ENCODE measurements at places on chromosomes 16 and 17. TPM values are rescaled to one million over a fixed set of nuclear protein-coding genes. Genes with fewer than 3 reads are reported as not detected.

The RHBDF2 gene
- 11.7 TPM for total RNA-seq

GRCh38 chr17:38606646-38607611 is 1.2 kb upstream of the SRCIN1 start:
- no peak for DNase-seq

- DNase-seq = no peak
These were observed 11.1 kb upstream of the CHRNE start for GRCh38 chr17:4913994-4914393.

The CDH13 gene
- total RNA-seq = 68.9 TPM

DNA sequence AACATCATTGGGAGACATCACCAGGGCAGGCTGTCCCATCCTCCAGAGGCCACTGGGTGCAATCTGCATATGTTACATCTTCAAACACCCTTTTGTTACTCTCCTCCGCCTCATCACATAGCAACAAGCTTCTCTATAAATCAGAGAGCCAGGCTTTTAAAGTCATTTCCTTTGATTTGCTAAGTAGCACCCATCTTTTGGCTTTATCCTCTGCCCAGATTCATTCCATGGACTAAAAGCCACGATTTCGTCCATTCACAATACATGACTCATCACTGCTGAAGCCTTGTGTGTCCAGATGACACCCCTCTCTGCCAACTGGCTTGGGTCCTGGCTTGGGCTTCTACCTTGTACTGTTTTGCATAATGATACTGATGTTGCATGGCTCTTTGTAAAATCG is 2.0 kb upstream of the KRT38 start:
- no peak for DNase-seq

The KRTAP1-5 gene
- total RNA-seq = not detected

DNA sequence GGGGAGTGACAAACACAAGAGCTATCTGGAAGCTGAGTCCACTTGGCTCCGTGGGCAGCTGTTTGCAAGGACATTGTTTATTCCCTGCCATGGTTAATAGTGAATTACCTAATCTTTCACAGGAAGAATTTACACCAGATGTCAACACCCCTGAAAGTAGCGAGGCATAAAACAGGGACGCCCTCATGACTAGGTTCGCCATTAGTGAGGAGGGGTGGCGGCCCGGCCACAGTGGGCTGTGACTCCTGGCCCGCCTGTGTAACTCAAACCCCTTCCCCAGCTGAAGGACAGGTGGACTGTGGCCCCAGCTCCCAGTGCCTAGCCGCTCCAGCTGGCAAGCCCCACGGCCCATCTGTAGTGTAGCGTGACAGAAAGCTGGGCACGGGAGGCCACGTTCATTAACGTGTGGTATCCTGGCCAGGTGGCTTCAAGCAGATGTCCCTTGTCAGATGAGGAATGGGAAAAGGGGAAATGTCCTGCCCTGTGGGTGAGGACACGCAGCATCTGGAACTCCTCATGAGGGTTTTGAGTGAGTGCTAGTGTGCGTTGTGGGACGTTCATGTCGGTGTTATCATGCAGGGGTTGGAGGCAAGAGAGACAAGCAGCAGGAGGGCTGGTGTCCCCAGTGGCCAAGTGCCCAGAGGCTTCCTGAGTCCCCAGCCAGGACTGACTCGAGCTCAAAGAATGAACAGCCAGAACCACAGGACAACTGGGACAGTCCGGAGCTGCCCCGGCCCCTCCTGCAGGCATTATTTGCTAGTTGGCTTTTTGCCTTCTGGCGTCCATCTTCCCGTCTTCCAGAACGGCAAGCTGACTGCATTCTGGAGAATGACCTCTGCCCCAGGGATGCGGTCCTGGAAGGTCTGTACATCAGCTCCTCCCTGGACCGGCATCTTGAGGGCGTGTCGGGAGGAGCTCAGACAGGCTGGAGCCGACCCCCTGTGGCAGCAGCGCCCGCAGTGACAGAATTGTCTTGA is 19.2 kb downstream of the KDM8 start:
- DNase-seq = no peak

GRCh38 chr16:11167581-11167980 is 88.4 kb downstream of the SOCS1 start:
- no peak for DNase-seq

The SLC16A11 gene
- total RNA-seq = 1.9 TPM

DNA sequence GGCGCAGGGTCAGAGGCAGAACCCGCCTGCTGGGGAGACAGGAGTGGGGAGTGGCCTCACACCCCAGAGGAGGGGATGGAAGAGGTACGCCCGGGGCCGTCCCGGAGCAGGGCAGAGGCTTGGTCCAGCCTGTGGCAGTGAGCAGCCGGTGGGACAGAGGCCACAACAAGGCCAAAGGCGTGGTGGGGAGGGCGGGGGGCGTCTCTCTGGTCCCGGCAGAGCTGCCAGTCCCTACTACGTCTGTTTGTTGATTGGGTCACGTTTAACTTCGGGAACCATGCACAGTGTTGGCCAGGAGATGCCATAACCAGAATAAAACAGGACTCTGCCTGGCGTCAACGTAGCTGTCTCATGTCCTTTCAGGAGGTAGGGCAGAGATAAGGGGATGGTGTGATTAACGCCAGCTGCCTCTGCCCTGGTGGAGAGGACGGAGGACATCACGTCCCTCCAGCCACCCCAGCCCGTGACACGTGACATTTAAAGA is 192.8 kb downstream of the BANP start:
- no peak for DNase-seq

The PROCA1 gene
- 0.25 TPM for total RNA-seq

DNA sequence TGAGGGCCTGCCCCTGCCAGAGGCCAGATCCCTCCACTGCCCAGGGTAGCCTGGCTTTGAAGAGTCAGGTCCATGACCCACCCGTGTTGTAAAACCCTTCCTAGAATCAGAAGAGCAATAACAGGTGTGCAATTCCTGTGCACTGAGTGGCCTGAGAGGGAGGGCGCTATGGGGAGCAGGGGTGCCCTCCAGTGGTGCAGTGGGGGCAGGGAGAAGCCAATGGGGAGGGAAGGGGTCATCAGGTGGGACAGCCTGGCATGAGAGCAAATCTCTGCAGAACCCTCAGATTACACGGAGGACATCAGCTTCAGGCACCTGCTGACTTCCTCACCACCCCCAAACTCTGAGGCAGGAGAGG is 72.9 kb upstream of the ZNF469 start:
- DNase-seq = no peak

- DNase-seq = no peak
These were observed 14.1 kb downstream of the FAM222B start for GRCh38 chr17:28828294-28829040.

The EXOC3L1 gene
- total RNA-seq = 57.7 TPM

GRCh38 chr17:76208120-76208519 is 32.2 kb downstream of the RNF157 start:
- no peak for DNase-seq

The HSPB9 gene
- under 0.01 TPM for total RNA-seq

The PRAC2 gene
- total RNA-seq = not detected

DNA sequence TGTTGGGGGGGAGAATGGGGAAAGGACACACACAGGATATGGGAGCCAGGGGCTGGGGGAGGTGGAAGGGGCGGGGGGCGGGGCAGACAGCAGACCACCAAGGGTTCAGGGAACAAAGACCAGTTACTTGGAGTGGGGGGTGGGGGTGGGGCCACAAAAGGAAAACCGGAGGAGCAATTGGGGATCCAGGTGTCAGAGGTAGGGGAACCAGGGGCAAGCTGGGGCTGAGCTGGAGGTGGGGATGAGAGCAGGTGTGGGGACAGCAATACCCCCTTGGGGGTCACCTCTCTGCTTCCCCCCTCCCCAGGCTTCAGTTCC is 1.4 kb upstream of the ORAI3 start:
- no peak for DNase-seq

DNA sequence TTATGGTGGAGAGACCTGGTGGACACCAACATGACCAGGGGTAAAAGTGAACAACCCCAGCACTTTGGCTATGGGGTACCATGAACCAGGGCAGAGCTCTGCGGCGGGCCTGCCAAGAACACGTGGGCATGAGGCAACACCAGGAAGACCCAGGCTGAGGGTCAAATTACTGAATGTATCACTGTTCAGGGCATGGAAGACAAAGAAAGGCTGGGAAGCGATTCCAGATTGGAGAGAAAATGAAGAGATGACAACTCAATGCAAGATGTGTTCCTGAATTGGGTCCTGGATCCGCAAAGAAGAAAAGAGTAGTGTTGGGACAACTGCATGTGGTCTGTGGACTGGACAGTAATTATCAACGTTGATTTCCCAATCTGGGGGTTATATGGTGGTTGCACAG is 19.8 kb downstream of the SPHK1 start:
- no peak for DNase-seq

DNA sequence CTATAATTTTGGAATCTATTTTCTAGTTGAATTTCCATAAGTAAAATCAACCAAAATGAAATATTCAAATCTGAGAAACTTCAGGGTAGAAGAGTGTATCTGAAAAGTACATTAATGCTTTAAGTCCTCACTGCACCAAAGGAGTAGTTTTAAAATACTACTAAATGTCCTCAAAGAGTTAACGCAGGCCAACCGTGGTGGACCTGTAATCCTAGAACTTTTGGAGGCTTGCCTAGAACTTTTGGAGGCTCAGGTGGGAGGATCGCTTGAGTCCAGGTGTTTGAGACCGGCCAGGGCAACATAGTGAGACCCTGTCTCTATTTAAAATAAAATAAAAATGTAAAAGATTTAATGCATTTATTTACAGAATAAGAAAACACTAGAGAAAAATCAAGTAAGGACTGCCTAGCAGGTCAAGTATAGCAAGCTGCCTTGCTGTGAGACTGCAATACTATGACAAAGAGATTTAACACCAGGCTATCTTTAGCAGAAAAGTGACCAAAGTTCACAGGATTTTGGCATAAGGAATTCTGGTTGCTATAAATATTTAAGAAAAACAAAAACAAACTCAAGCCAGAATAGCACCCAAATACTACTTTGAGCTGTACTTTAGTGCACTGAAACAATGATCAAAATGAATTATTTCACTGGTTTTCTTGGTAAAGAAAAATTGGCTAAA is 41.0 kb downstream of the CHCT1 start:
- no peak for DNase-seq

The CD300A gene
- not detected for total RNA-seq

GRCh38 chr16:31491778-31492418 is 9.0 kb downstream of the SLC5A2 start:
- DNase-seq = no peak

GRCh38 chr17:6551356-6551755 is 5.0 kb downstream of the PITPNM3 start:
- no peak for DNase-seq

The KRTAP4-9 gene
- not detected for total RNA-seq

The RNF40 gene
- 41.0 TPM for total RNA-seq

DNA sequence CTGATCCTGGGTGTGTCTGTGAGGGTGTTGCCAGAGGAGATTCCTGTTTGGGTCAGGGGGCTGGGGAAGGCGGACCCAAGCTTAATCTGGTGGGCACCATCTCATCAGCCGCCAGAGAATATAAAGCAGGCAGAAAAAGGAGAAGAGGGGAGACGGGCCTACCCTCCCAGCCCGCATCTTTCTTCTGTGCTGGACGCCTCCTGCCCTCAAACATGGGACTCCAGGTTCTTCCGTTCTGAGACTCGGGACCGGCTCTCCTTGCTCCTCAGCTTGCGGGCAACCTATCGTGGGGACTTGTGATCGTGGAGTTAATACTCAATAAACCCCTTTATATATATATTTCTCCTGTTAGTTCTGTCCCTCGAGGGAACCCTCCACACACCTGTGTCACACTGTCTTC is 64.5 kb downstream of the LMF1 start:
- DNase-seq = no peak

DNA sequence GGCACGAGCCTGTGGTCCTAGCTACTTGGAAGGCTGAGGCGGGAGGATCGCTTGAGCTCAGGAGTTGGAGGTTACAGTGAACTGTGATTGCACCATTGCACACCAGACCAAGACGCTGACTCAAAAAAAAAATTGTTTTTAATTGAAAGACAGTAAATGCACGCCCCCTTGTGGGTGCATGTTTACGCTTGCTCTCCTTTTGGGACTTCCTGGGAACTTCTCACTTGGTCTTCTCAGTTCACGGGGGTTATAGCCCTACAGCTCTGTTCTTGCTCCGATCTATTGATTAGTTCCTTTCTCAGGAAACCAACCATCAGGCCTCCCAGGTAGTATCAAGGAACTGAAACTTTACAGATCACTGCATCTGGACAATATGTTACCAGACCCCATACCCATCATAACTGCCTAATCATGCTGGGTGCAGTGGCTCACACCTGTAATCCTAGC is 14.2 kb upstream of the RIPOR1 start:
- peak; percentile 85 for DNase-seq

The ATAD5 gene
- total RNA-seq = 1.5 TPM

DNA sequence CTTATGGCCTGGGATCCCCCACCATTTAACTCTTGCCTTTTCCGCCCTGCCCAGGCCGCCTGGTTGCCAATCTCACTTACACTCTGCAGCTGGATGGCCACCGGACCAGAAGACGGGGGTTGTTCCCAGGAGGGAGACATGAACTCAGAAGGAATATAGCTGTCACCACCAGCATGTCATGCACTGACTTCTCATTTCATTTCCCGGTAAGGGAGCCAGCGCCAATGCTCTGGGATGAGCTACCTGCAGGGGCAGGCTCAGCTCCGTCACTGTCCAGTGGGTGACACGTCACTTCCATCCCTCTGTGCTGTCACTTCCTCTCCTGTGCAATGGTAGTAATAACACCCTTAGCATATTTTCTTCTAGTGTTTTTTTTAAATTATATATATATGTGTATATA is 26.7 kb downstream of the ITGAL start:
- peak; percentile 12 for DNase-seq

DNA sequence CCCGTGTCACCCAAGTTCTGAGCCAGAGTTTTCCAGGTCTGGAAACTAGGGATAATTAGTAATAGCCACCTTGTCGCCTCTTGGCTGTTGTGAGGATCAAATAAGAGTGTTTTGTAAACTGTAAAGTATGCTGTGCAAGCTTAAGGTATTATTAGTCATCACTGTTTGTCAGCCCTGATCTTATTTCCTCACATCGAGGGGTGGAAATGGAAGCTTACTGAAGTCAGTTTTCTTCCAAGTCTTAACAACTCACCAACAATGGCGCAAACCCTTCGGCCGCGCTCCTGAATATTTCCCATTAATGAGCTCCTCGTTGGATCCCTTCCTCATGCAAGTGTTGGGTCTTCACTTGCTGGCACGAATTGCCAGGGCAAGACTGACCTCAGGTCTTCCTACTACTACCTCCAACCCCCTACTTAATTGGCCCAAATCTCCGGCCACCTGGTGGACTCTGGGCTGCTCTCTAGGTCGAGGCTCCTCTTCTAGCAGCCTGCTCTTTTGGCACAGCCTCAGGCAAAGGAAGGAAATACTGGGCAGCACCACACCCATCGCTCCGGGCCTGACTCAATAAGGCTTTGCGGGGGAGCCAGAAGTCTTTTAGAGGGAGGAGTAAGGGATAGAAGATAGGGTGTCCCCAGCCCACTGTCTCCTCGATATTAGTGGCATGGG is 885 bp upstream of the SLC35B1 start:
- no peak for DNase-seq

GRCh38 chr17:17536702-17537101 is 40.5 kb upstream of the RASD1 start:
- DNase-seq = no peak
